CD8-positive, alpha-beta memory T cell (primary cell): ENCODE measurements at places on chromosomes 4 and X. TPM values are rescaled to one million over a fixed set of nuclear protein-coding genes. Genes with fewer than 3 reads are reported as not detected.

The TMPRSS11A gene
- not detected for total RNA-seq

- H3K27me3 ChIP-seq, result no peaks in the 10 kb centered on the region
- no peak for DNase-seq
- no peaks in the 10 kb centered on the region for H3K36me3 ChIP-seq
- no peaks in the 10 kb centered on the region for H3K4me1 ChIP-seq
- H3K27ac ChIP-seq, result no peak overlapping the region
These were observed 230.9 kb upstream of the AFF2 start for GRCh38 chrX:148269513-148269912.

DNA sequence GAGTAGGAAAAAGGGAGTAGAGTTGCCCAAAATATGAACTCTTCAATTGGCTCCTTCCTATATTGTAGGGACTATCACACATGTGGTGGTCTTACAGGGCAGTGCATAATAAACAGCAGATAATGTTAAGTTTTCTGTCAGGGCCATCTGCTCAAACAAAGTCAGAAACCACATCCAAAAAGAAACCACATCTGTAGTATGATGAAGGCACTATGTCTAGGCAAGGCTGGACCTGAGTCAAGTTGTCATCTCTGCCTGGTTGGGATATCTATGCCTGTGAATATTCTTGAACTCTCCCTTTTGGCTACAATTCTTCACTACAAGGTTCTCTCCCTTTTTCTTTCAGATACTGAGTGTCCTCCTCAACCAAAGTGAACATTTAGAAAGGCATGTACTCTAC lies 109.4 kb upstream of the C1GALT1C1 start:
- DNase-seq, result no peak
- H3K27ac ChIP-seq, result no peak overlapping the region
- no peaks in the 10 kb centered on the region for H3K4me1 ChIP-seq
- H3K27me3 ChIP-seq, result no peaks in the 10 kb centered on the region
- H3K36me3 ChIP-seq, result no peaks in the 10 kb centered on the region

The PPP2R3B gene
- total RNA-seq, result 21.2 TPM

The ANK2 gene
- 0.26 TPM for total RNA-seq

- DNase-seq, result peak; percentile 50
- H3K27me3 ChIP-seq, result no peaks in the 10 kb centered on the region
- H3K4me3 ChIP-seq, result peak within 1 kb of the TSS; percentile 88
- peaks cover 9% of the 10 kb centered on the region for H3K36me3 ChIP-seq
These were observed at the start of gene MSL3 for GRCh38 chrX:11757719-11758399. Gene MSL3 (plus strand): TSS chrX:11758237. CDS start chrX:11758264, 27 bp downstream.

GRCh38 chr4:138863160-138863559 lies 152.4 kb upstream of the NOCT start:
- H3K36me3 ChIP-seq, result no peaks in the 10 kb centered on the region
- no peak overlapping the region for H3K4me3 ChIP-seq
- H3K4me1 ChIP-seq, result no peaks in the 10 kb centered on the region
- no peaks in the 10 kb centered on the region for H3K27me3 ChIP-seq
- H3K27ac ChIP-seq, result no peak overlapping the region
